GM19239 (cell line): ENCODE measurements at places on chromosomes 2 and 18.

- no peak for DNase-seq
Observed at GRCh38 chr2:27799646-27800010, 28.1 kb downstream of the MRPL33 start.

DNA sequence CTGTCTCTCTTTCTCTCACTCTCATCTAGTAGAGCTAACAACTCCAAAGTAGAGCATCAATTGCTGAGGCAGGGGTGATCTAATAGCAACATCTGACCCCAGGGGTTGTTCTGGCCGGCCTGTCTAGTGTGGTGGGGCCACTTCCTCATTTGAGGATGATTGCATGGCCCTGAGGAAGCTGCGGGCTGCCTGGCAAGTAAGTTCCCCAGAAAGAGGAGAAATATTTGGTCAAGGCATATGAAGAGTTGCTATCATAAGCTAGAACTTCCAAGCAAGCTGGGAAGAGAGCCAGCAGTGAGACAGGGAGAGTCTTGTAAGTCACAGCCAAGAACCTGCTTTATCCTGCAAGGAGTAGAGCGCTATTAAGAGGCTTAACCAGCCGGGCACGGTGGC is 50.8 kb upstream of the TMEM87B start:
- DNase-seq: no peak

- DNase-seq: no peak
Observed at GRCh38 chr2:26968001-26968400, 2.4 kb upstream of the MAPRE3 start.

DNA sequence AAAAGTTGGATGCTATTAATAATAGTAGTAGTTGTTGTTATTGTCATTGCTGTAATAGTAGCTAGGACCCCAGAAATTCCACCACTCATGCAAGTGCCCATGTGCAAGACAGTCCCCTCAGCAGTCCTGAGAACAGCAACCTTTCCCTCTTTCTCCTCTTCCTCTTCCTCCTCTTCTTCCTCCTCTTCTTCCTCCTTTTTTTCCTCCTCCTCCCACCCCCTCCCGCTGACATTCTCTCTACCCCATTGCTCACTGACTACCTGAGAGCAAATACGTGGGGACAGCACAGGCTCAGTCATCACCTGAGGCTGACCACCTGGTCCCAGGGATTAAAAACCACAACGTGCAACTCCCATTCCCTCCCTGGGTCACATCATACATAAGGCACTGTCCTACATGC is 41.8 kb downstream of the SMAD7 start:
- DNase-seq: no peak
